Activated CD4-positive, alpha-beta T cell treated with anti-CD3 and anti-CD28 coated beads, Interleukin-2, amount 50 U/mL, for 16 hours (primary cell): ENCODE measurements at places on chromosomes 7 and 10.

- no peak for DNase-seq
Measured at GRCh38 chr10:46014683-46015405, 15.6 kb downstream of the NCOA4 start.

GRCh38 chr10:33235251-33235884 lies 99.1 kb downstream of the NRP1 start:
- no peak for DNase-seq

DNA sequence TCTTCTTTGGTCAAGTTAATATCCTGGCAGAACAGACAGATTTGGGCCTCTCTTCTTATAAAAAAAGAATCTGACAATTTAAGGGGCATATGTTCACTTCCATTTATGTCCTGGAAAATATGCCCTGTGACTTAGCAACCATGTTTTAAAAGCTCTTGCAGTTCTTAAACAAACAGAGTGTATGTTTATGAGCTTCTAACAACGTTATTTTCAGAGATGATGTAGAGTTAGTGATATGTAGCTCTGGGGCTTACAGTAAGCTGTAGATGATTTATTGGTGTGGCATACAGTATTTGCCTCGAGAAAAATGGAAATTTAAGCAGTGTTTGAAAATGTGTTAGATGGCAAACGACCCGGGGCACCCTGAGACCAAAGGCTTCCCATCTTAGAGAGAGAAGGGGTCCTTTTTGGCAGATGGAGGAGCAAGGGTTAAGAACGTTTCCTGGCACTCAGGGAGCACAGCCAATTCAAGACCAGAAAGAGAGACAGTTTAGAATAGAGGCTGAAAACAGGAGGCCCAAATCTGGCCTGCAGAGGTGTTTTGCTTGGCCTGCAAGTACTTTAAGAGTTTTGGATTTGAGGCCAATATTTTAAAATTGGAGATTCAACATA lies 397.5 kb downstream of the KCNMA1 start:
- DNase-seq = no peak

- no peak for DNase-seq
Measured at GRCh38 chr7:142983825-142984224, 21.7 kb upstream of the KEL start.

DNA sequence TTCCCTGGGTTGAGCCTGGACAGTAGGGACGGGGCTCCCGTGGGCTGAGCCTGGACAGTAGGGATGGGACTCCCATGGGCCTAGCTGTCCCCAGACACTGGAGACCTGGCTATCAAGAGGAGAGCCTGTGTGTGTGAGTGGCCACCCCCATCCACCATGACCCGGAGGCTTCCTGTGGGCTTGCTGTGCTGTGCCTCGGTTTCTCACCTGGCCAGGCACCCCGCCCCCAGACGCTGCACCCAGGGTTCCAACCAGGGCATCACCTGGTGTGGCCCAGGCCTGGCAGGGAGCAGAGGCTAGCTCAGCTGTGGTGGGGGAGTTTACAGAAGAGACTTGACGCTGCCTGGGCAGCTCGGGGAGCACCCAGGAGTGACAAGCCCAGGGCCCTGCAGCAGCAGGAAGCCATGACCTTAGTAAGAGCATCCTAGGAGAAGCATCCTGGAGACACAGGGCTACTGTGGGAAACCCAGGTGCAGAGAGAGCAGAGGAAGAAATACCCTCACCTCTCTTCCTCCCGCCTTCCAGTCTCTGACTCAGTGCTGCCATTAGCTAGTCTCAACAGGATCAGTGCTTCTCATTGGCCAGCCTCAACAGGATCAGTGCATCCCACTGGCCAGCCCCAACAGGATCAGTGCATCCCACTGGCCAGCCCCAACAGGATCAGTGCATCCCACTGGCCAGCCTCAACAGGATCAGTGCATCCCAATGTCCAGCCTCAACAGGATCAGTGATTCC lies 61.0 kb downstream of the PDGFA start:
- no peak for DNase-seq

DNA sequence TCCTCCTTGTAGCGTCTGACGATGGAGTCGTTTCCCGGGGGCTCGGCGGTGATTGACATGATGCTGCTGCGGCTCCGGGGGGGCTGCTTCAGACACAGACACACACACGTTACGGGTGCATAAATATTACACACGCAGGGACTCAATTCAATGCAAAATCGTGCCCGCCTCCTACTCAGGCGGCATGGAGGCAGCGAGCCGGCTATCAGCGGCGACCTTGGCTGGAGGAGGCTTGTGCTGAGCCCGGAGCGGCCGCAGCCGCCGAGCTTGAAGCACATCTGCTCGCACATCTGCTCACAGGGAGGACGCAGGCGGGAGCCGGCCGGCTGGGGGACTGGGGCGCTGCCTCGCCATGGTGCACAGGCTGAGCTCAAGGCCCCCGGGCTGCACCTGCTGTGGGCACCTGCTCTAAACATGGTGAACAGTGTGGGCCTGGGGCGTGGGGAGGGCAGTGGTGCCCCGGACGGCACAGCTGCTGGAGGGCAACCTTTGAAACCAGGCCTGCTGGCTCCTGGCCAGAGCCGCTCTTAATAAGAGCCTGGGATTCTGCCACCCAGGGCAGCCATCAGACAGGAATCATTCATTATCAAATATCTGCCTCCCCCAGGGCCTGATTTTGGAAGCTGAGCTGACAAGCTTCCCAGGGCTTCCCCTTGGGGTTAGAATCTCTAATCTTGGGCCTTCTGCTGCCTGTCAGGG lies 84.7 kb upstream of the GNA12 start:
- DNase-seq = no peak

- DNase-seq = no peak
Measured at GRCh38 chr7:18547509-18548187, 52.1 kb downstream of the HDAC9 start.

GRCh38 chr7:70285187-70285586 lies 686.9 kb downstream of the AUTS2 start:
- DNase-seq = no peak

DNA sequence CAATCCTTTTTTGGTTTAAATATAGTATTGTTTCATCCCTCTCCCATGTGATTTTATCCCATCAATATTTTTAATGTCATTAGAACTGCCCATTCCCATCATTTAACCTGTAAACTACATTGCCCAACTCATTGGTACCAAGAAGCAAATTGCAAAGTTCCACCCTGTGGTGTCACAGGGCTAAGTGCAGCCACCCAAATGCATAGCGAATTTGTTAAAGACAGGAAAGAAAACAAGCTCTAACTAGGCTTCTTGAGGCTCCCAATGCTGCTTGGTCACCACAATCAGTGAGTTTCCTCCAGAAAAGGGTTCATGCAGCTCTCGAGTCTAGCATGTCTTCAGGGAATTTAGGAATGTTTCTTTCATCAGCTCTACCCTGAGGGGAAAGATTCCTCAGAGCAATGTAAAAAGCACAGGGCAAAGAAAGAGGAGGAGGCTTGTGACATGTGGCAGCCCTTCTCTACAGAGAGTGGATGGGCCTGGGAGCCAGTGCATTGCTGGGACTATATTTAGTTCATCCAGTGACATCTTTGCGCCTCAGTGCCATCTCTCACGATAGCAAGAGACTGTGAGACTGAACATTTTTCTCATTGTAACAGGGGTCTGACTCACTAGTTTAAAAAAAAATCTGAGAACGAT lies 58.1 kb downstream of the CAV1 start:
- DNase-seq = no peak

- no peak for DNase-seq
Measured at GRCh38 chr10:132624061-132624846, 86.7 kb downstream of the INPP5A start.

GRCh38 chr7:137975768-137976167 lies 26.1 kb downstream of the CREB3L2 start:
- DNase-seq = no peak

DNA sequence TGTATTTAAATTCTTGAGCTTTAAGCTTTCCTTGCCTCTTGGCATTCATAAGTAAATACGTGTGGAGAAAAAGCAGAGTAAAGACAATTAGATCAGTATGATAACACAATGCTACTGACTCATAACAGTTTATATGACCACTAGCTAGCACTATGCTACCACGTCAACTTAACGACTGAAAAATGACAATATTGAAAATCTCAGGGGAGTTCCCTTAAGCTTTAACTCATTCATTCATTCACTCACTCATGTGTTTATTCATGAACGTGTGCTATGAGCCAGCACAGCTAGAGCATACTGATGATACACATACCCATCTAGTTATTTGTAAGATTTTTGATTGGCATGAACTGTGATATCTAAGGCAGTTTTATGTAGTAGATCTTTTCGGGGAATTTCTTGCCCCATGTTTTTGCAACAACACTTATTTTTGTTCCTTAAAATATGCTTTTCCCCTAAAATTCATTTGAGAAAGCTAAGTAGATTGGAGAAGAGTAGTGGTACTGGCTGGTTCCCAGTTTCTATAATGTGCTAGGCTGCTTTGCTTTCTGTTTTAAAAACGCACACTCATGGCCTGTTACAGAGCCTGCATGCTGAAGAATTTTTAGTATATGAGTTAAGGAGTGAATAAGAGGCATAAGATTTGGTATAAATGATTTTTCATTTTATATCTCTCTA lies 57.4 kb upstream of the ACBD5 start:
- peak; percentile 13 for DNase-seq

DNA sequence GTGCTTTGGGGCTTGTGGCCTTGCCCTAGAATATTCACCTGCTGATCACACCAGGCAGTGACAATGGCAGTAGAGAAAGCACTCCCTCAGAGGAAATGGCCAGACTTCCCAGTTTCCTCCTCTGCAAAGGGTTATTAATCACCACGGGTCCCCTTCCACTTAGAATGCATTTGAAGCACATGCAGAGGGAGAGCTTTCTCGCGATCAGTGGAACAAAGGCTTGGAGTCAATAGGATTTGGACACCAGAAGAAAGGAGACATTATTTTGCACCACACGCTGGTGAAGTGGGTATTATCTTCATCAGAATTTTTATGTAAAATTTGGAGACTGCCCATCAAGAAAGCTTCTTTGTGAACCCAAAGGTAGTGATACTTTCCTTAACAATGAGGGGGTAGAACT lies 35.4 kb upstream of the INHBA start:
- DNase-seq = no peak

GRCh38 chr10:86480571-86480970 lies 41.0 kb downstream of the WAPL start:
- DNase-seq = no peak
